Activated CD4-positive, CD25-positive, alpha-beta regulatory T cell (primary cell): ENCODE measurements at places on chromosomes 6 and 20.
A peak's percentile ranks its signal among the peaks of the same experiment; 100 is the strongest.

GRCh38 chr6:71179249-71179885 lies 109.2 kb upstream of the OGFRL1 start:
- no peak for DNase-seq

- no peak for DNase-seq
These were observed 88.1 kb upstream of the IFNGR1 start for GRCh38 chr6:137307163-137307854.

DNA sequence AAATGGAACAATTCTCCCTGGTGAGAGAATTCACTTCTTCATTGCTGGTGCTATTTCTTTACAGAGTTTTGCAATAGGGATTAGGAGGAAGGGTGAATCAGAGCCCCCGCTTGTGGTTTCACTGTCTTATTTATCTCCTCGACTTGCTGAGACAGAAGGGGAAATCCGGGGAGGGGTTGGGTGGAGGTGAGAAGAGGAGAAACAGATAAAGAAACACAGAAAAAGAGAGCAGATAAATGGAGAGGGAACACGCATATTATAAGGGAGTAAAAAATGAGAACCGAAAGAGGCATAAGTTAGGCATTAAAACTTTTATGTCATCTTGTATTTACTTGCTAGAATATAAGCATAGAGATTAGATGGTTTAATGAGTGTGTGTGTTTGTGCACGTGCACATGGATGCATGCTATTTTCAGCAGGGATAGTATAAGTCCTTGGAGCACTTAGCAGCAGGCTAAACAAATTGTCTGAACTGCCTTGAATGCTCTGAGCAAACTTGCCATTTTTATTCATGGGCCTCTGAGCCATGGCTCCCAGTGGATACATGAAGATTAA lies 105.0 kb downstream of the OLIG3 start:
- DNase-seq = peak; percentile 5

GRCh38 chr20:47455133-47456040 lies 46.3 kb upstream of the NCOA3 start:
- DNase-seq = no peak

GRCh38 chr20:54103067-54103761 lies 32.8 kb upstream of the BCAS1 start:
- peak; percentile 59 for DNase-seq

DNA sequence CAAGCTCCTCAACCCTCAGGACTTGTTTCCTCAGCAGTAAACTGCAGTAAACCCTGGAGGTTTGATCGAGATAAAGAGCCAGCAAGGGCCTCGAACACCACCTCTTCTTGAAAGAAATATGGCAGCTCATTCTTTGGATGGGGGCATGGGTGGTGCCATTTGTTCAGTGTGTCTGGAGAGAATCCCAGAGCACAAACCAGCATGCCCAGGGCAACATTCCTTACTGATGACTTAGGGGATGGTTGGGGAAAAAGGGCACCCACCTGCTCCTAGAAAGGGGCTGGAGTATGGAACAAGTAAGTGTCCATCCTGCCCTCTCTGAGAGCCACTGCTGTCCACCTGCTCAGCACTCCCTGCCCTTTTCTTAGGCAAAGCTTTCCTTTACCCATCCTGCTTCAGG lies 31.3 kb upstream of the ZFAND3 start:
- no peak for DNase-seq

DNA sequence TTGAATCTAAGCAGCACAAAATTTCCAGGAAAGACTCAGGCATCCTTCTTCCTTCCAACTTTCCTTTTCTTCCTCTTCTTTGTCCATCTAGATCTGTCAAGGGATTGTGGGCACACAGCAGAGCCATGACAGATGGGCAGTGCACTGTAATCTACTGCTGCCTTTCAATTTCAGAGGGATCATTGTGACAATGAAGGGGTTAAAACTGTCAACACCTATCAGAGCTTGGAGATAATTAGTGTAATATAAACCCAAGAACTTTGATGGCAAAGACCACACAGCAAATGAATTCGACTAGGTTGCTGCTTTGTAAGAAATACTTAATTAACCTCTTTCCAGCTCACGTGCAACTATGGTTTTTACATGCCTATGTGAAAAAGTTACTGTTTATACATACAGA lies 55.0 kb downstream of the SAMD5 start:
- DNase-seq = no peak

- DNase-seq = no peak
These were observed 19.4 kb downstream of the PFDN4 start for GRCh38 chr20:54227241-54227640.

DNA sequence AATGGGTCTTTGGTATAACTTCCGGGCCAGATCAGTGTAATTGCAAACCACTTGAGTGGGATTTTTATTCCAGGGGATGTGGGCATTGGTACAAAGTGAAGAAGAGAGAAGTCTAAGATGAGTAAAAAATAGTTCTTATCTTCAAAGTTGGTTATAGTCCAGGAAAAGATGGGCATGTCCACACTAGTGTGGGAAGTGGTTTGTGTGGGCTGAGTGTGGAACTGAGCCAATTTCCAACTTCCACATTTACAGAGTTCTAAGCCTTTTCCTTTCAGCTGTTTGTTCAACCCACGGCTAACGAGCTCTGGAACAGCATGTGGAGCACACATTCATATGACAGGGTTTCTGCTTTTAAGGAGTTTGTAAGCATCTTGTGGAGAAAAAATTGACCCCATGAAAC lies 72.3 kb upstream of the IFNGR1 start:
- DNase-seq = no peak

DNA sequence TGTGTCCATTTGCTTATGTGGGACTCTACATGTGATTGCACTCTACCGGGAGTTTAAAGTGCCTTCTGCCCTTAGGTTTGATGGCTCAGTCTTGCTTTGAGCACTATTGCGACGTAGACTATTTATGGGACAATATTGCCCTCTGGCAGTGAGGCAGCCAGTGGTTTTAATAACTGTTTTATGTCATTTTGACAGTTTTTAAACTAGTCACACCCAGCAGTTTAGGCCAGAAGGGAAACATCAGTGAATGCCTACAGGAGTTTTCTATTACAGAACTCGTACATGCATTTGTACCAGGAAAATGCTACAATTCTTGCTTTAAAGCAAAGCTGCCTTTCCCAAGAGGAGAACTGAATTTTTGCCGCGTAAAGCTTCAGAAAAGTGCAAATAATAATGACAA lies 813.7 kb downstream of the KIF16B start:
- DNase-seq = no peak

DNA sequence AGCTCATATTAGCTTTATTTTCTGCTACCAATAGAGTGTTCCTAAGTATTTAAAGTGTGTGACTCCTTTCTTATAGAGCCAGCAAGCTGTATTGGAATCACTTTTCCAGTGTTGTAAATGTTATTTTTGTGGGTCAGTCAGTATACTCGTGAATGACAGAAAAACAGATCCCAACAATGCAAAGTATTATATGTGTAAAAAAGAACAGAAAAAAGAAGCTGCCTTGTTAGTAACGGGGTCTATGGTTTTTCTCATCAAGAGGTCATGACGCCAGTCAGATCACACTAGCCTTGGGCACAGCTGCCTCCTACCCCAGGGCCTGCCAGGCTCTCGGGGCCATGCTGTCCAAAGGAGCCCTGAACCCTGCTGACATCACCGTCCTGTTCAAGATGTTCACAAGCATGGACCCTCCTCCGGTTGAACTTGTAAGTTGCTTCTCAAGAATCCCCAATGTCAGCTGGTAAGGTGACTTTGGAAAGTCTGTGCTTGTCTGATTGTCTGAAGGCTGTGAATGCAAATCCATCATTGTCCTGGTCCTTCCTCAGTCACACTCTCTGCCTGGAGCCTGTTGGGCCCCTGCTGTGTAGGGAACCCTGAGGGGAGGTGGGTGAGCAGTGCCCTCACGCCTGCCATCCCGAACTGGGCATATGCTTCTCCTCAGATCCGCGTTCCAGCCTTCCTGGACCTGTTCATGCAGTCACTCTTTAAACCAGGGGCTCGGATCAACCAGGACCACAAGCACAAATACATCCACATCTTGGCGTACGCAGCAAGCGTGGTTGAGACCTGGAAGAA lies 9.8 kb downstream of the NELFCD start:
- DNase-seq = no peak

DNA sequence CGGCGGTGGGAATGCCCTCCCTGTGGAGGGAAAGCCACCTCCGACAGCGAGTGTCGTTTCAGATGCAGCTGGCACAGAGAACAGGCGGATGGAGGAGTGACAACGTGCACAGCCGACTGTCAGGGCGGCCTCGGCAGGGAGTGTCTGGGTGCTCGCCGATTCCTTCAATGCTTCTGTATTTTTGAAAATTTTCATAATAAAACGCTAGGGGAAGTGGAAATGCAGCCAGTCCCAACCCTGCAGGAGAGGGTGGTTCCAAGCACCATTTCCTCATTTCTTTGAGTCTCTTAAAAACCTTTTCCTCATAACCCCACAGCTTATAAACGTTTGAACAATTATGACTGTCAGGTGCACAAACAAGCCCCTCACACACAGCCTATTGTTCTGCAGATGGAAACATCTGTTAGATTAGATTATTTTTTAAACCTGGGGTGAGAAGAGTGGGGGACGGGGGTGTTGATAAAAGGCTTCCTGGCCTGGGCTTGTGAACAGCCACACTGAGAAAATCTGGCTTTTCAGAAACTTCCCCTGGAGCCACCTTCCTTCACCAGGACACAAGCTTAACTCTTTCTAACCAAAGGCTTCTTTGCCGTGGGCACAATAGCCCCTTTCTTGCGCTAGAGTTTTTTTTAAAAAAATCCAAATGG lies 228.9 kb downstream of the ANKRD60 start:
- no peak for DNase-seq

GRCh38 chr6:168364793-168365421 lies 45.3 kb upstream of the DACT2 start:
- no peak for DNase-seq

DNA sequence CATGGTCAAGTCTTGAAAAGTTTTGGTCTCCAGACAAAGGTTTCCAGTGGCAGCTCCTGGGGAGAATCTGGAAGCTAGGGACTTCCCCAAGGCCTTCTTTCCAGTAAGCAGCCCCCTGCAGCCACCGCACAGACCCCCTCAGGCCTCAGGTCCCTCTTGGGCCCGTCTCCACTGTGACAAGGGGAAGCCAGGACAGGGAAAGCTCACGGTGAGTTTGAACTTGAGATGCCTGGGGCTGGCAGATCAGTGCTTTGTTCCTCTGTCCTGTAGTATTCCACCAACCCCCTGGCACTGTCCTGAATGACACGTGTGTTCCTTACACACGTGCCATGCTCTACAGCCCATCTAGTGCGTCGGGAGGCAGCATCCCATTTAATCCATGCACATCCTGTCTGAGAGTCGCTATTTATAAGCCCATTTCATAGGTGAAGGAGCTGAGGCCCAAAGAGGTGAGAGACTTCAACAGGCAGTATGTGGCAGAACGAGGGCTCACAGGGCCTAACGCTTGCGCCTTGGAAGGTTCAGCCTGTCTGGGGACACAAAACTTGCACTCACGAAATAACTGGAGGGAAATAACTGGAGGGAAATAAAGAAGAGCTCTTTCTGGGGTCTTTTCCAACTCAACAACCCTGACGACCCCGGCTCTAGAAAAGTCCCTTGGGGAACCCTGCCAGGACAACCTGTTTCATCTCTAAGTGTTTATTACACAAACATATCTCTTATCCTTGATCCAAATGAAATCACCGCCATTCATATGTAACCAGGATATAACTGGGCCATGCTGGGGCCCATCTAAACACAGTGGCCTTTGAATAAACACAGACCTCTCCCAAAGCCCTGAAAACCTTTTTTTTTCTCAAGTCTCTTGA lies 123.0 kb downstream of the BANF2 start:
- DNase-seq = no peak

DNA sequence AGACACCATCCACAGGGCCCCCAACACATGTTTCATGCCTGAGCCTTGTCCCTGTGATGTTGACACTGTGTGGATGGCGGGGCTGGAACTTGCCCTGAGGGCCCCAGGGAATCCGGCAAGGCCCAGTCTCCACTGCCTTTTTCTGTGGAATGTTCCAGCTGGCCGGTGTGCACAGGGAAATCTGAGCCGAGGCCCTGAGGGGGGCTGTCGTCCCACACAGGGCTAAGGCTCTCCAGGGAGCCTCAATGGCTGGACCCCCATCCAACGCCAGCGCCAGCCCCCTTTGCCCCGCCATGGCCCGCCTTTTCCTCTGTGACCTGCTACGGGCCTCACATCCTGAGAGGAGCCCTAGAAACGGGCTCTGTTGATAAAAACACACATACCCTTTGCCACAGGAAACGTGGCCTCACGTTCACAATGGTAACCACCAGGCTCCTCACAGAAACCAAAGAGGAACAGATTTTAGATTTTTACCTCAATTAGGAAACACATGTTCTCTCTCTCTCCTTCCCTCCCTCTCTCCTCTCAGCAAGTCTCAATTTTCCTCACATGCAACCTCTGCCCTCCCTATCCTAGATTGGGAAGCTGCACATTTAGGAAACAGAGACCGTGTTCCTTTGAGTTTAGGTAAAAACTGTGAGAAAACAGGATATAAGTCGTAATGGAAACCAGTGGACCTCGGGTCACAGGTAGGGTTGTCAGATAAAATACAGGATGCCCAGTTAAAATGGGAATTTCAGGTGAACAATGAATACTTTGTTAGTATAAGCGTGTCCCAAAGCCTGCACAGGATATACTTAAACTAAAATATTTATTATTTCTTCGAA lies 13.7 kb upstream of the ZNF831 start:
- peak; percentile 54 for DNase-seq

GRCh38 chr6:4281341-4282293 lies 146.2 kb upstream of the ECI2 start:
- DNase-seq = no peak

GRCh38 chr6:98836962-98837944 lies 2.9 kb downstream of the POU3F2 start:
- DNase-seq = no peak

GRCh38 chr6:487956-488355 lies 96.4 kb downstream of the IRF4 start:
- DNase-seq = no peak

GRCh38 chr20:42862446-42862845 lies 327.3 kb downstream of the PTPRT start:
- no peak for DNase-seq

DNA sequence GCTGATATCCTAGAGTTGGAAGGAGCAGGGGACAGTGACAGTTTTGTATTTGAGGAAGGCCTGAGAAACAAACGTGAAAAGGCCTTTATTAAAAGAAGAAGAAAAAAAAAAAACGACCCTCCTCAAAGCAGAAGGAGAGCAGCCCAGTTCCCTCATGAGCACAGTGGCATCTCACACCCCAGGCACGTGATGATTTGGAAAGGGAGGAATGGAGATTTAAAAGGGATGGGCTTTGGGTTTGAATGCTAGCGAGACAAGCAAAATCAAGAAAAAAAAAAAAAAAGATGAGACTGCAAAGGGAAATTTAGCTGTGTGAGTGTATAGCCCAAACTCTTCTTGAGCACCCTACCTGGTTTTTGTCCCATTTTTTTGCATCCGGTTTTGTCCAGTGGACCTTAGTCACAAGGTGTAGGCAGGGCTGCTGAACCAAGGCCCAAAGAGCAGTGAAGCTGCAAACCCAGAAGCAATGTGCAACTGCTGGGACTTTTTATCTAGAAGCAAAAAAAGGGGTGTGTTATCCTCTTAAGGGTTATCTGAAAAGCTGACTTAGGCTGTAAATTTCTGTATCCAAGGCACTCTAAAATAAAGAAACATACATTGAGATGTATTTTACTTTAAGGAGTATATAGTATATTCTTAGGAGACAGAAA lies 54.5 kb upstream of the RREB1 start:
- DNase-seq = no peak
